ENCODE measurements at places on chromosomes 1 and 21. TPM values are rescaled to one million over a fixed set of nuclear protein-coding genes. Genes with fewer than 3 reads are reported as not detected.

Gene HIVEP3
- 4.0 TPM for polyA plus RNA-seq

Gene ARMH1
- polyA plus RNA-seq: 0.71 TPM

Gene HLCS
- 16.9 TPM for polyA plus RNA-seq

Gene DIO1
- not detected for polyA plus RNA-seq

All from BJ (cell line).